ENCODE measurements at places on chromosomes 4 and X.

- DNase-seq = peak; percentile 74
Observed at GRCh38 chr4:77203380-77204197, 46.6 kb downstream of the CCNG2 start.

DNA sequence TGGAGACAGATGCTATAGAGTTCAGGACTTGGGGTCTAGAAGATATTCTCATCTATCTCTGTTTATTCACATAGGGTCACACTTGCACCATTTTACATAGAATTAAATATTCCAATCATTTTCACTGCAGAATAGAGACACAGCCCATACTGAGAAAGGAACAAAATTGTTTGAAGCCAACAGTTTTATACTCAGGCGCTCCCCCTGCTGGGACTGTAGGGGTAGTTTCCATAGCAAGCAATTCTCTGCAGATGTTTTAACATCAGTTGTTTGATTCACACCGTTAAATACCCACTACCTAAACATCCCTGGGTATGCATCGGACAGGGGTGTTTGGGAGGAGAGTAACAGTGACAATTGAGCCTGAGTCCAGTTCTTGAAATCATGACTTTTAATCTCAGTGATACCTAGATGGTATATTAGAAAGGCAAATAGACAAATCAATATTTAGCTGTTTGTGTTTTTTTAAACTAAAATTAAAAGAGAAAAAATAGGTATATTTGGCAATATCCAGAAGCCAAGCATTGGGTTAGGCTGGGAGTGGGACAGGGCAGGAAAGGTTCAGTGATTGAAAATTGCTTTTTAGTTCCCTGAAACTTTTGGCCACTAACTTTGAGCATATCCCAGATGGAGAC, 33.8 kb downstream of the LONRF3 start:
- peak; percentile 56 for DNase-seq

DNA sequence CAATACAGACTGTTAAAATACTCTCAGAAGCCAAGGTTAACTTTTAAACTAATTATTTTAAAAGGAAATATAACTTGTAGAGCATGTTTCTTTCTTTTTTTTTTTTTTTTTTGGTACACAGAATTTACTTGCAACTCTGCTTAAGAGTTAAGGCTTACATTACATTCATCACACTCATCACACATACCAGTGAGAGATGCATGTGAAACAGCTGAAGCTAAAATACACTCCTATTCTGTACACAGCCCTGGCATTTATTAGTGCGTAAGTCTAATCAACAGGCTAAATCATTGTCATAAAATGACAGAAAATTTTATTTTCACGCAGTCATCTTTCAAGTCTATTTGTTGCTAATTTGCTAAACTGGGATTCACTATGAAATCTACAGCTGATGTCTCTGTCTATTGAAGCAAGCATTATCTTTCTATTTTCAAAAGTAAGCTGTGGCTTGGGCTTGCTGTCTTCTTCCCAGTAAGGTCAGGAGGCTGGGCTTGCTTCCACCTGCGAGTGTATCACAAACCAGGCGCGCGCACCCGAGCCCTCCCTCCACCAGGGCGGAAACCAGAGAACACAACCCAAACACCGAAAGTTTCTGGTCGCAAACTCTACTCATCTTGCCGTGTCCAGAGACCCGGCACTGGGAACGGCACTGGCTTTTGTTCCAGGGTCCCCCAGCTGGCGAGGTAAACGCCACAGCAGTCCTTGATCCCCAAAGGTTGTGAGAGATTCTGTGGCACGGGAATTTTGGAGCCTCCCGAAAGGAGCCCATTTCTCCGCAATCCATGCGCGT, 3.9 kb downstream of the MAML3 start:
- peak; percentile 60 for DNase-seq

DNA sequence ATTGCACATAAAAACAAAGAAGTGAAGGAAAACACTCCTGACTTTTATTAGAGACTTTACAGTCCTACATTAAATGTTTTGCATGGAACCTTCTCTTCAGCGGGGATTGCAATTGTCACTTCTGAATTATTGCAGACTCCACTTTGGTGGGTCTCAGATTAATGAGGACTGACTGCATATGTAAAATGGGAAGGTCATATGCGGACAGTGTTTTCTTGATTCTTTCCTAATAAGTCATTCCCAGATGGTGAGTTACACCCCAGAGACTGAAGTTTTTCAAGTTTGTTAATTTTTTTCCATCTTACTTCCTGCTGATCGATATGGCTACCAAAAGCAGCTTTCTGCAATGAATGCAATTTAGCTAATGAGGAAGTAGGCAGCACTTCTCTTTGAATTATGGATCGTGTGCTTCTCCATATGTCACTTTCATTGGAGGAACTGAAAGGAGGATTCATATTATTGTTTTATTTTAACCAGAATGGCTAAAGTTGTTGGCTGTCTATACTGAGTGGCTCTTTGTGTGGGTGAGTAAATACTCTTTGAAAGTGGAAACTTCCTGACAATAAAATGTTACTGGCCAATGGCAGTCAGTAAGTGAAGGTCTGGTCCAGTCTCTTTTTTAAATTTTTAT, 119.3 kb upstream of the CLNK start:
- DNase-seq = no peak

GRCh38 chrX:86148024-86148511, at the start of gene DACH2:
Gene DACH2 (plus strand): TSS chrX:86148451.
- peak; percentile 1 for DNase-seq

DNA sequence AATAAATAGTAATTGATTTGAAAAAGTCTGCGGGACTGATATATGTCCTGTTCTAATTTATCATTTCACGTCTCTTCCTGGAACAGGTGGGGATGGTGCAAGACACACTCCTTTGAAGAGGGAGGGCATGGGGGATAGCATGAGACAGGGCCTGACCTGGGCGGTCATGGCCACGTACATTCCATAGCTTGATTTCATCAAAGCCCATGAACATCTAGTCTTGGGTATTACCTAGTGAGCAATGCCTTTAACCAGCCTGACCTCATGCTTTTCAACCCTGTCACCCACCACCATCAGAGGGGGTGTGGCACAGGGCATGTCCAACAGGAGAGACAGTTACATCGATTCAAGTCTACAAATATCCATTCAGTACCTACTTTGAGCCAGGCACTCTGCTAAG, 52.3 kb upstream of the HOPX start:
- no peak for DNase-seq

DNA sequence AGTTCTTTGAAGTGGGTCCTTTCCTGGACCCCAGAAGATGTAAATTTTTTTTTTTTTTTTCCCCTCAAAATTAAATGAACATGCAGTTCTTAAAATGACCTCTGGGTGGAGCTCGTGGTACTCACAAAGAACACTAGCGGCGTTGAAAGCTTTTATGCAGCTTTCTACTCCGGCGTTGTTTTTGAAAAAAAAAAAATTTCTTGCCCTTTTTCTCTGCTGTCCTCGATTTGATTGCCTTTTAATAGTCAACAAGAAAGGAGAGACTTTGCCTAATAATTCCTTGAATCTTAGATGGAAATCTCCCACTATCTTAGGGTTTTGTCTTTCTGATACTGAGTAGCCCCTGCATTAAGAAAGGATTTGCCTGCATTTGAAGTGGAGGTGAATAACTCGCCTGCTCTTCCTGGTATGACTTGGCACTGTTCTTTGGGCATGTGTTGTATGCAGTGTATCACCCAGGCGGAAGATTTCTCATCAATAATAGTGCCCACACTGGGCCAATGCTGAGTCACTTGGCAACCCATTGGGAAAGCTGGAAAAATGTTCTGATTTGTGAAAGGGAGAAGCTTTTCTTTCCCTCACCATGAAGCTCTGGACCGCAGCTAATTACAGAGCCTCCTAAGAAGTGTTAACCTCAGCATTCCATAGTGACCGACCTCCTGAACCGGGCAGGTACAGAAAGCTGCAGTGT, 104.0 kb downstream of the PHEX start:
- DNase-seq = peak; percentile 5

DNA sequence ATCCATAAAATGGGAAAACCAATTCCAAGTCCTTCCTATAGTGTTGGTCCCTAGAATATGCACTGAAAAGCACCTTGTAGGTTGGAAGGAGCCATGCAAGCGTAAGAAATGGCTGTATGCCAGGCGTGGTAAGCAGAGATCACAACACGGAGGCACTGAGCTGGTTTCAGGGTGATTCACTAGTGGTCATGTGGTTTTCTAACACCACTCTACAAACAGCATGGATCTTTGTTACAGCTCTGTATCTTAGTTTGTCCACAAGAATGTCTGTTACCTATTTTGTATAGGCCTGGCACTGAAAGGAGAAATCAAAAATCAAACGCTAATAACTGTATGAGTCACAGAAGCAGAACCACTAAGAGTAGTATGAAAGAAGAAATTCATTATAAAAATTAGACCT, 71.9 kb downstream of the MAGEB17 start:
- DNase-seq = no peak

DNA sequence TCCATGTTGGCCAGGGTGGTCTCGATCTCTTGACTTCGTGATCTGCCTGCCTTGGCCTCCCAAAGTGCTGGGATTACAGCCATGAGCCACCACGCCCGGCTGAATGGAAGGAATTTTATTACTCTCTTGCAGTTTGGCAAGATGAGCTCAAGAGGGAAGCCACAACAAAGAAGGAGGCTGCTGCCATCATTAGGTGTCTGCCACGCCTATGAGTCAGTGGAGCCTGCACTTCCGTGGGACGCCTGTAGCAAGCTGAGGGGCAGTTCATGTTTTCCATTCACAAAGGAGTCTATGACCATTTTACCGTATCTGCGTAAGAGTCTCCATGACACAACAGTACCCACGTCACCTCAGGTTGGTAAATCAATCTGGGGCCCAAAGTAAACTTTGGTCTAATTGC, 51.2 kb upstream of the CHRNA9 start:
- DNase-seq = peak; percentile 76

GRCh38 chr4:18314731-18315130, 293.2 kb upstream of the LCORL start:
- no peak for DNase-seq

DNA sequence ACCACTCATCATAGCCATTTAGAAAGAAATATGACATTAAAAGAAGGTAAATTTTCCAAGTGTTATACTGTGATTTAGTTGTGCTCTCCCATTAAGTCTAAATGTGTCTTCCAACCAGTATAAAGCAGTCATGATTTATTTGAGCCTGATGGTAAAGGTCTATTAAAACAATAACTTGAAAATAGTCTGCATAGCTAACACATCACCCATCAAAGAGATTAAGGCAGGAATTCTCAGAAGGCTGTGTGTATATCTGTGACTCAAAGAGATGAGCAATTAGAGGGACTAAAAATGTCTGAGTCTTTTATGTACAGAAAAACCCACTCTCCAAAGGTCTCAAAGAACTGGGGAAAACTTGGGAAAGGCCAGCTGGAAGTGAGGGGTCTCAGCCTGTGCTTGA, 70.3 kb upstream of the IQCM start:
- no peak for DNase-seq

- peak; percentile 19 for DNase-seq
Observed at GRCh38 chrX:1316527-1316926, 20.1 kb upstream of the IL3RA start.

- DNase-seq = peak; percentile 87
Observed at GRCh38 chrX:131778269-131779218, 234.7 kb downstream of the OR13H1 start.

GRCh38 chr4:120877021-120877420, 45.5 kb downstream of the PRDM5 start:
- DNase-seq = no peak

DNA sequence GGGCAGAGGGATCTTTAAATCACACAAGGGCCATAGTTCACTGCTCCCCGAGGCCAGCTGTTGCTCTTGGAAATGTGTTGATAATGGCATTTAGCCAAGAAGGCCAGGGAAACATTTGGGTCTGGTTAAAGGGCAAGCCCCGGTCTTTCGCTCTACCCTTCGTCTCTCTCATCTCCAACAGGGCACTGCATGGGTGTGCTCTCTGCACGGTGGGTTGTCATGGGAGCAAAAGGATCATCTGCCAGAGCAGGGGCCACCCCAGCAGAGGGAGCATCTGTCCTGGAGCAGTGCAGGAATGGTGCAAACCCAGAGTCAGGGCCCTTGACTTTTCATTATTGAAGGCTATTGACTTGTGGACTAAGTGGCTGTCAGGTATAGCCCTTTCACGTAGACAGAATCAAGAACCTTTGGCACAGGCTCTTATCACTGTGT, 22.7 kb upstream of the PGRMC2 start:
- no peak for DNase-seq

DNA sequence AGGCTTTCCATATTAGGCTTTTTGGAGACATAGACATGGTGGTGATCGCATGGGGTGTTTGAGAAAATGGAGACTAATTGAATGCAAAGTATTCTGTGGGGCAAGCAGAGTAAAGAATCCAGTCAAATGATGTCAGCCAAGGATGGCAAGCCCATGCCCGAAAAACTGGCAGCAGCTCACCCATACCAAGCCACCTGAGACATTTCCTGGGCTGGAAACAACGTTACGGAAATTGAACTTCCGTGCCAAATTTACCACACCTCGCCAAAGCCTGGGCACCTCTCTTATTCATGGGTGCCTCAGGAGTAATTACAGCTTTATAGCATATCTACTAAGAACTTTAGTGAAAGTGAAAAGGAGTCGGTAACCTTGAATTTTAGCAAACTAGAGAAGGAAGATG, 166.4 kb downstream of the CBR4 start:
- no peak for DNase-seq

- no peak for DNase-seq
Observed at GRCh38 chr4:30125868-30126267, 594.3 kb upstream of the PCDH7 start.

DNA sequence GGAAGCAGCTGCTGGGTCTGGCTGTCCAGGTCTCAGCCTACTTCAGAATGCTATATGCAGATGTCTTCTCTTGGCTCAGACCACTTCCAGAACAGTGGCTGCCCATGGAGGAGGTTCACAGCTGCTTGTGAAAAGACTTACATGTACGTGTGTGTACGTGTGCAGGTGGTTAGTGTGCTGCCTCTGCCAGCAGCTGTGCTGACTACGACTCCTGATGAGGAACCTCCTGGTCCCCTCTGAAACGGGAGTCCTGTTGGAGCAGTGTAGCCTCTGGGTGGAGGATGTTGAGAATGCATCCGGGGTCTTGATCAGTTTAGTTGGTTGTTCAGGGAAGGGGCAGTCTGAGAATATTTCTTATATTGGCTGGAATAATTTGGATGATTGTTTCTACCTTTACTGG, 155.9 kb upstream of the WDR1 start:
- DNase-seq = no peak

GRCh38 chr4:33996075-33996718, 2248.1 kb downstream of the ARAP2 start:
- no peak for DNase-seq

DNA sequence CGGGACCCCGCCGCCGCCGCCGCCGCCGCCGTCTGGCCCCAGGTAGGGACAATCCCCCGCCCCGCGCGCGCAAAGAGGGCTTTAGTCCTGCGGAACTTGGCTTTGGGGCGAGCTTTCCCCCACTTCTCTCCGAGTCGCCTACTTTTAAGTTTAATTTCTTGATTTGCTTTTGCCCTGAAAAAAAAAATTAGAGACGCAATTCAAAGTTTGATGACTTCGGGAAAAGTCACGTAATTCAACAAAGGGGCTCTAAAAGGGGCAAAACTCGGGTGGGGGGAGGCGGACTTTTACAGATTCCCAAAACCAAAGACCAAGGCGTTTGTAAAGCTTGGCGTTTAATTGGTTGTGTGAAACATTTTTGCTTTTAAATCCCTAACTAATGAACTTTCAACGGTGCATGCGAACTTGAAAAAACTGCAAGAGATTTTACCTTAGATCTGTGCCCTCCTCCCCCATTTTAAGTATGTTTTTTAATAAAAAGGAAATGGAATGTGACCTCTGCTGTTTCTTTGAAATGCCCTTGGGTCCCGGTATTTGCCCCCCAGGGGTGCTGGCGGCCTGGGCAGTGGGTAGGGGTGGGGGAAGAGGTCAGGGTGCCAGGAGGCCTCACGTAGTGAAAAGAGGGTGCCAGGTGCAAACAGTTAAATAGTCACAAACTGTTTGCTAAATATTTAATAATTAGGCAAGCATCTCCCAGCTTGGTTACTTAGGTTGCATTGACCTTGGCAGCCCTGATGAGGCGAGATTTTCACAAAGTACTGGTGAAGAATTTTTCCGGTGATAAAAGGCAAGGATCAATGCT, 209.7 kb downstream of the NWD2 start:
- DNase-seq = no peak
